ENCODE measurements at places on chromosomes 13 and 19.

- no peak for DNase-seq
Observed at GRCh38 chr13:100608489-100608888, 19.9 kb upstream of the GGACT start.

DNA sequence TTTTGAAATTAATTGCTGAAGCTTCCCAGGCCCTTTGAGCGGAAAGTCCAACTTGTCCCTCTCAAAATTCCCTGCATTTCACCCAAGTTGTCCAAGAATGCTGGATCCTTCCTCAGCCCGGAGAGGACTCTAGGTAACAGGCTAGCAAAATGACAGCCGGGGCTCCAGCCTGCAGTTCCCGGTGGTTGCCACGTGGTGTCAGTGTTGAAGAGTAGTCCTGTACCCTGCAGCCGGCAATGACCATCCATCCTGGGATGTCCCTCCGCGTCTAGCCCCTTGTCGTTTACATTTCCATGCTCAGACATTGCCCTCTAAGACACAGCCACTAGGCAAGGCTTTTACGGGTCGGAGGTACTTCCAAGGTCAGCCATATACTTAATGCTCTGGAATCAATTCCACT lies 31.4 kb upstream of the MTIF3 start:
- DNase-seq, result no peak

DNA sequence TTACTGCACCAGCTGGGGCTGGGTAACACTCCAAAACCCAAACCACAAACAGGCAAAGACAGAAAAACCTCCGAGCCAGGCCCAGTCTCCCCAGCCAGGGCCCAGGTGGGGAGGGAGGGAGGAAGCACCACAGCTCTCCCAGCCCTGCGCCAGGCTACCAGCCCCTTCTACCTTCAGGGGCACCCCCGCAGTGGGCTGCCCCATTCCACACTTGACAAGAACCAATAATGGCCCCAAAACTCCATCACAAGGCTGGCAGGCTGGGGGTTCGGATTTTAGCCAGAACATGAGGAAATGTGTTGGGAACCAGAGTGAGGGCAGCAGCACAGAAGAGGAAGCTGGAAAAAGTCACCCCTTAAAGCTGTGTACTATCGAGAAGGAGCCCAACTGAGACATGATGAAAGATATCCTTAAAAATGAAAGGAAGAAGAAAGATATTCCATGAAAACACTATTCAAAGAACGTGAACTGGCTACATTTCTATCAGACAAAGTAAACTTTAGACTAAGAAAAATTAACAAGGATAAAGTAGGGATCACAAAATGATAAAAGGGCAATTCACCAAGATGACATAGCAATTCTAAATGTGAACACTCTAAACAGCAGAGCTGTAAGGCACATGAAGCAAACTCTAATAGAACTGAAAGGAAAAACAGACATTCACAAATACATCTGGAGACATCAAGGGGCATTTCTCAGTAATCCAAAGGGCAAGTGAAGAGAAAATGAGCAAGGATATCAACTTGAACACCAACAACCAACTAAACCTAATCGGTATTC lies 12.9 kb downstream of the TUBGCP3 start:
- DNase-seq, result no peak

DNA sequence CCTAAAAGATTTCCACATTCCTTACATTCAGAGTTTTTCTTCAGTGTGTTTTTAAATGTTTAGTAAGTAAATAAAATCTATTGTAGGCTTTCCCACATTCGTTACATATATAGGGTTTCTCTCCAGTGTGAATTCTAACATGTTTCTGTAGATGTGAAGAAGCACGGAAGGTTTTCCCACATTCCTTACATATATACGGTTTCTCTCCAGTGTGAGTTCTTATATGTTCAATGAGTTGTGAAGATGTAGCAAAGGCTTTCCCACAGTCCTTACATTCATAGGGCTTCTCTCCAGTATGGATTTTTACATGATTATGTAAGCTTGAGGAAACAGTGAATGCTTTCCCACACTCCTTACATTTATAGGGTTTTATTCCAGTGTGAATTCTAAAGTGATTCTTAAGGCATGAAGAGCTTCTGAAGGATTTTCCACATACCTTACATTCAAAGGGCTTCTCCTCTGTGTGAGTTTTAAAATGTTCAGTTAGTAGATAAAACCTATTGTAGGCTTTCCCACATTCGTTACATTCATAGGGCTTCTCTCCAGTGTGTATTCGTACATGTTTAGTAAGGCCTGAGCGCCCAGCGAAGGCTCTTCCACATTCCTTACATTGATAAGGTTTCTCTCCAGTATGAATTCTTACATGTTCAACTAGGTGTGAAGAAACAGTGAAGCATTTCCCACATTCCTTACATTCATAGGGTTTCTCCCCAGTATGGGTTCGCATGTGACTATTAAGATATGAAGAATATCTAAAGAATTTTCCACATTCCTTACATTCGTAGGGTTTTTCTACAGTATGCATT lies 18.2 kb downstream of the ZNF121 start:
- DNase-seq, result no peak

DNA sequence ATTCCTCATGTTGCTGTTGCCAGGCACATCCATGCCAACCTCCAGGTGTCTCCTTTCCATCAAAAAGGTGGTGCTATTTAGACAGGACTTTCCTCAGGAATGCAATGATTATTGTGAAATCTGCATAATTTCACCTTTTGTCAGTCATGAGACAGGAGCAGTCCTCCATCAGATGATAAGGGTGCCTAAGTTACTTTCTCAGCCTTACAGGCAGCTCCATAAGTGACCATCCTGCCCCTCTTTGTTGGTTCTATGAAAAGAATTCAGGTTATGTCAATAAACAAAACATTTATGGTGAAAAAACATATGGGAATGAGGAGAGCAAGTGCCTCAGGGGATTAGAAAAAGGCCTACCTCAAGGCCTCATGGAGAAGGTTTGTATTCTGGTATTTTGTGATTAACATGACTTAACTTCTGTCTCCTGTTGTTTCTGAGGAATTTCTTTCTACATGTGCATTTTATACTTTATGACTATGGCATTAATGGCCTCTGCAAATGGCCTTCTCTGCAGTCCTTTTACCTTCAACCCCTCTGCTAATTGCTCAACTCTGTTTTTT lies 110.3 kb upstream of the DIAPH3 start:
- no peak for DNase-seq

DNA sequence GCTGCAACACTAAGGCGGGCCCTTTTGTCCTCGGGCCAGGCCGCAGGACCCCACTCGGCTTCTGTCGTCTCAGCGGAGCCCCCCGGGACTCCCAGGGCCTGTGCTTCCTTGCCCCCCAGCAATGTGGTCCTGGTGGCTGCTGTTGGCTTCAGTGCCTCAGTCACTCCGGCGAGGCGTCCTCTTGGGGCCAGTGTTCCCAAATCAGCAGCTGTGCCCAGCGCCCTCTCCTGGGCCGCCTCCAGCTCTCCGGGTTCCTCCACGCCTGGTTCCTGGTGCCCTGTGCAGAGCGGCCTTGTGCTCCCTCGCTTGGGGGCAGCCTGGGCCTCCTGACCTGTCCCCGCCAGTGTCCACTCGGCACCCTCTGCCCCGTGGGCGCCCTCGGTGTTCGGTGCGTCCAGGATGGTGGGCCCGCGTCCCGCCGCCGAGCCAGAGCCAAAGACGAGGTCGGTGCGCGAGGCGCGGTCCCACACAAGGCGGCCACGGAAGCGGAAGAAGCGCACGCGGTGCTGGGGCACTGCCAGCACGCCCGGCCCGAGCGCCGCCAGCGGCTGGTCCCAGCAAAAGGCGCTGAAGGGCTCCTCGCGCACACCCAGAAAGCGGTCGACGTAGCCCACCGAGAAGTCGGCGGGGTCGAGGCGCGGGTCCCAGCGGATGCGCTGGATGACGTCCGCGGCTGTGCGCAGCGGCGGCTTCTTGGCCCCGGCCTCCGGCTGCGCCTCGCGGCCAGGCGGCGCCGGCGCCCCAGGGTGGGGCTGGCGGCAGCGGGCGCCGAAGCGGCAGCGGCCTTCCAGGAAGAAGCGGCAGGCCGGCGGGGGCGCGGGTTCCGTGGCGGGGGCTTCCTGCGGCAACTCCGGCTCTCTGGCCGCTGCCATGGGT lies 685 bp downstream of the LENG9 start:
- no peak for DNase-seq

DNA sequence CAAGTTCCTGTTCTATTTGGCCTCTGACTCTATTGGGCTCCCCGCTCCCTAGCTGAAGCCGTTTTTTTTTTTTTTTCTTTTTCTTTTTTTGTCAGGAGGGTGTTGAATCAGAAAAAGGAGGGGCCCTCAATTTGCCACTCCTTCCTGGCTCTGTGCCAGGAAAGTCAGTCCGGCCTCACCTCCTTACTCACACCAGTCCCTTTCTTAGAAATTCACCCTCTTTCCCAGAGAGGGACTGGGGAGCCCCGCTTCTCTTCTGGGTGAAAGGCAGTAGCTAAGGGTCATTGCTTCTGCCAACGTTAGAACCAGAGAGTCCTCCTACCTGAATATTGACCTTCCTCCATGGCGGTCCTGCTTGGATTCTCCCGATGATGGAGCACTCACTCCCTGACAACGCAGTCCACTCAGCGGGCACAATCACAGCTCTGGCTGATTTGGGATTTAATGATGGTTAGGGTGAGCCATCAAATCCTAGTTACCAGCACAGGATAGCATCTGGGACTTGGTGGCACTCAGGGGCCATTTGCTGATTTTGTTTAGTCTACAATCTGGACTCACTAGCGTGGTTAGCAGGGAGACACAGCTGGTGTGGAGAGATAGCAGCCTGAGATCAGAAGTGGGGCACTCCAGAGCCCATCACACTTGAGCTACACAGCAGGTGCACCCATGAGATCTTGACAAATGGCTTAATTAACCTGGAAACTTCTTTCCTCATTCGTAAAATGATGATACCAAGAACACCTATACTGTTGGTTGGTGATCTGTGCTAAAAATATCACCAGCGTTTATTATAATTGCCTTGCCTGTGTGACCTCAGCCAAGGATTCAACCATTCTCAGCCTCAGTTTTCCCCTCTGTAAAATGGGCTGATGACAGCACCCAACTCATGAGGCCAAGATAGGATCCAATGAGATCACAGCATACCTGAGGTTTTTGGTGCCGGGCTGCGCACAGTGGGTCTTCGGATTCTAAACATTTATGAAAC lies 2.2 kb downstream of the FCER2 start:
- no peak for DNase-seq

DNA sequence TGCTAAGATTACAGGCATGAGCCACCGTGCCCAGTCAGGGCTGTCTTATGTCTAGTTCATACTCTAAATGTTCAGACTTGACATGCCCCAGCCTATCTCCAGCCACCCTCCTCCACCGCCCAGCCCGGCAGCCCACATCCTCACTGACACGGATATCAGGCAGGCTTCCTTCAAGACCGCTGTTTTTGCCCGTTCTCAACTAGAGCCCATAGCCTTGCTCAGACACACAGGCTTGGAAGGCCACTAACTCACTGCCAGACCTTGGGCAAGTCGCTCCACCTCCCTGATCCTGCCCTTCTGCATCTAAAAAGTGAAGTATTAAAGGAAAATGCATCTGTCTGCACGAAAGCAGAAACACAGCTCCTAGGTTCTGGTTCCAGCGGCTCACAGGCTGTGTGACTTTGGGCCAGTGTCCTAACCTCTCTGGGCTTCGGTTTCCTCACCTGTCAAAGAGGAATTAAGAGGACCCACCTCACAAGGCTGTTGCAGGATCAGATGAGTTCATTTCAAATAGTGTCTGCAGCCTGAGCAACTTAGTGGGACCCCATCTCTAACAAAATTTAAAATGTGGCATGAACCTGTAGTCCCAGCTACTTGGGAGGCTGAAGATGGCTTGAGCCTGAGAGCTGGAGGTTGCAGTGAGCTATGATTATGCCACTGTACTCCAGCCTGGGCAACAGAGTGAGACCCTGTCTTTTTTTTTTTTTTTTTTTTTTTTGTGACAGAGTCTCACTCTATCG lies 14.5 kb upstream of the CERS4 start:
- DNase-seq, result no peak

DNA sequence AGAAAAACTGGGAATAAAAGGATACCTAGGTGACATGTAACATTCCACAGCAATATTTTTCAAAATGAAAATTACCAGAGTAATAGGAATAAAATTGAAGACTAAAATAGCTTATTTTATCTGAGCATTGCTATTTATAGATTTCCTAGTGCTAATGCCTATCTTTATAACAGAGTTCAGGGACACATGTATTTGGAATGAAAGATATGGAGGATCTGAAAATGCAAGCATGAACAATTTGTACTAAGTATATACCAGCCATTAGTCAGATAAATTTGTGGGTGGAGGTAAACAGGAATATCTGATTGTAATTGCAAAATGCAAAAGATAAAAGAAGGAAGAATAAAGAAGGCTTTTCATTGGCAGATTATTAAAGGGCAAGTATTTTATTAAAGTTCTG lies 345.9 kb downstream of the GPC5 start:
- no peak for DNase-seq

DNA sequence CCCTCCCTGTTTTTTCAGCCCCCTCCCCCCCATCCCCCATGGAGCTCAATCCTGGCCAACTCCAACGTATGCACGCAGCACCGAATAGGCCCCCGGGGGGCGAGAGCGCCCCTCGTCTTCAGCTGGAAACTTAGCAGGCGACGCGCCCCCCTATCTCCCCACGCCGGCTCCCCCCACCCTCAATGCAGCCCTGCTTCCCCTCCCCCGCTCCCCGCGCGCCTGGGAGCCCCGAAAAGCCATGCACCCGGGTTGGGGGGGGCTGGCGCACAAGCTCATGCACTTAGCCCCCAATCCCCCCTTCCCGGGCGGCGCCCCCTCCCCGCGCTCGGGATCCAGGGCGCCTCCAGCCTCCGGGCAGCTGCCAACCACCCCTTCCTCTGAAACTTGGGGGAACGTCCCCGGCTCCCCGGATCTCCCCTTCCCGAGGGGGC lies 508 bp downstream of the ZBTB7A start:
- no peak for DNase-seq

DNA sequence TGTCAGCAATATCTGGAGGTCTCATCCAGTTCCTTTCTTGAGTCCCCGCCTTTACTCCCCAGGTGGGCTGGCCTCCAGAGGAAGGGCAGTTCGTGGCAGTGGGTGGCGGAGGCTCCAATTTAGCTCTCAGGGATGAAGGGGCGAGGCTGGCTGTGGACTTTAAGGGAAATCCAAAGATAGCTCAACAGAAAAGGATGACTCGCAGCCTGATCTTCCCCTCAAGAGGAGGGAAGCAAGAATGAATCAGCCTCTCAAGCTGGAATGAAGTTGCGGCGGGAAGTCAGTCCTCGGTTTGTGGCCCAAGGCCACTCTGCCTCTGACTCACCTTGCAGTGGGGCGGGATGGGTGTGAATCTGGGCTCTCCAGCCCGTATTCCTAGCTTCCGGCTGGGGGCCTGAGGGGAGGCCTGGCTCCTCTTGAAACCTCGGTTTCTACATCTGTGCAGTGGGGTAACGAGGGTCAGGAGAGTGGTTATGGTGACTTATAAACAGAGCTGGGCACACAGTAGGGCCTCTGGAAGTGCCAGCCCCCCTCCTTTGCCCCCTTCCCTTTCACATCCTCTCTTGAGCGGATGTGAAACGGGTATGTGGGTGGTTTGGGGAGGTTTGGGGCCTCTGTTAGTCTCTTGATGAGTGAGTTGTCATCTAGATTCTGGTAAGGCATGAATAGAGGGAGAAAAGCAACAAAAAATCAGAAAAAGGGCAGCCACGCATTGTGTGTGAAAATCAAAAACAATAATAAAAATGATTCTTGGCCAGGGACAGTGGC lies 10.5 kb upstream of the SMG9 start:
- DNase-seq, result no peak

GRCh38 chr19:5559804-5560133 lies 8.0 kb downstream of the TINCR start:
- no peak for DNase-seq
